Activated CD4-positive, alpha-beta T cell treated with anti-CD3 and anti-CD28 coated beads, Interleukin-2, amount 50 U/mL, for 24 hours (primary cell): ENCODE measurements at places on chromosomes 11 and 22.

DNA sequence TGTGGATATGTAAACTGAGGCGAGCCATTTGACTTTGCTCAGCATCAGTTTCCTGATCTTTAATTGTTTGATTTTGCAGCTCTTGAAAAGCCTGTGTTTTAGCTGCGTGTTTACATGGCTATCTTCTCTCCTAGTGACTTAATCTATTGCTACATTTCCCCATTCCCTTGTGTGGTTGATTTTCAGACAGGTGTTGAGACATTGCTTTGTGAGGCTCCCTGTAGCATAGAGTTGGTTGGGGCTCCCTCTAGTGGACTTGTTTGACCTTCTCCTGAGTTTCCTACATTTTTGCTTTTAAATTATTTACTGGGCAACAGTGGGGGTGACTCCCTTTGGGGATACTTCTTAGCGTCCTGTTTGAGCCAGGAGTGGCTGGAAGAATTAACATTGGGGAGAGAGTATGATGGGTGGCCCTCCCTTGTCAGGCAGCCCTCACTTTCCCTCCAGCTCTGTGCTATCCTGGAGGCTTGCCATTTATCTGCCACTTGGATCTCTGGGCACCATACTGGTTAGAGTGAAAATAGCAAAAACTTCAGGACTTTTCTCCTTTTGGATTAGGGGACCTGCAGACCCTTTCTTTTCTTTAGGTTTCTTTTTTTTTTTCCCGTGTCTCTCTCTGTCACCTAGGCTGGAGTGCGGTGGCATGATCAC is 9.2 kb upstream of the CBL start:
- DNase-seq = peak; percentile 70

DNA sequence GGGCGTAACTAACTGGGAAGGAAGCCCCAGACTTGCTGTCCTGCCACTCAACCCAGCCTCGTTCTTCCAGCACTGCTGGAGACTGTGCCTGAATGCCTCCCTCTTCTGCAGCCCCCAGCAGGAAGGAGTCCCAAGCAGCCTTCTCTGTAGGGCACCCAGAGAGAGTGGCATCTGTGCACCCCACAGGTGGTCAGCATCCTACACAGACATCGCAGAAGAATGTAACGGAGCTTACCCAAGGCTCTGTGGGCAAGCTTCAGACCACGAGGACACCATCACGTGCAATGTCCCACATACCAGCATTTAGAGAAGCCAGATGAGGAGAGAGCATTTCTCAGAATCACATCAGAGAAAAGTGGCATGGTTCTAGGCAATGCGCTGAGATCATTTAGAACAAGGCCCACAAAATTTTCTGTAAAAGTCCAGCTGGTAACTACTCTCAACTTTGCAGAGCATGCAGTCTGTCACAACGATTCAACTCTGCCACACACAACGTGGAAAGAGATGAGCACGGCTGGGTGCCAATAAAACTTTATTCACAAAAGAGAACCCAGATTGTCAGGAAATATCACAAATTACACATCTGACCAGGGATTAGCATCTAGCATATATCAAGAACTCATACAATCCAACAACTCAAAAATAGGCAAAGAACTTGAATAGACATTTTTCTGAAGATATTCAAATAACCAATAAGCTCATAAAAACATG is 33.4 kb downstream of the SHANK2 start:
- no peak for DNase-seq

DNA sequence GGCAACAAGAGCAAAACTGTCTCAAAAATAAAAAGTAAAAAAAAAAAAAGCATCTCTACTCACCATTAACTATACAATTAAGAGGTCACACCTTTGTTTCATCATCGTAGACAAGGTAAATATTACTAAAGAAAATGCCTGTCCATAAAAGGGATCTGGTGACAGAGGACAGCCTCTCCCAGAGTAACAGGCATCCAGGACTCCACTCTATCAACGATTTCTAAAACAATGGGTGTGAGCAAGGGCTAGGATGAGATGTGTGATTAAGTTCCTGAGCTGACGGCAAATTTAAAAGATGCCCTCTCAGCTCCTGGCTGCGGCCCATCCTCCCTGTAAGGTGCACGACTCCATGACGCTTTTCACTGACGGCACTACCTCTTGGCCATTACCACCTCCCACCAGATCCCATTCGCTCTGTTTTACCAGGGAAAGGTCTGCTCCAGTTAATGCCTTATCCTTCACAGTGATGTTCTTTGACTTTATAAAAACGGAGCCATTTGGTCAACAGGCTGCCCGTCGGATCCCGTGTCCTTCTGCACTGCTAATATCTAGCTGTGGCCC is 2.3 kb upstream of the TMEM45B start:
- no peak for DNase-seq

- DNase-seq = no peak
Measured at GRCh38 chr11:83037877-83038276, 33.8 kb downstream of the RAB30 start.

- DNase-seq = no peak
Measured at GRCh38 chr11:59012398-59013265, 73.3 kb downstream of the GLYATL1 start.

DNA sequence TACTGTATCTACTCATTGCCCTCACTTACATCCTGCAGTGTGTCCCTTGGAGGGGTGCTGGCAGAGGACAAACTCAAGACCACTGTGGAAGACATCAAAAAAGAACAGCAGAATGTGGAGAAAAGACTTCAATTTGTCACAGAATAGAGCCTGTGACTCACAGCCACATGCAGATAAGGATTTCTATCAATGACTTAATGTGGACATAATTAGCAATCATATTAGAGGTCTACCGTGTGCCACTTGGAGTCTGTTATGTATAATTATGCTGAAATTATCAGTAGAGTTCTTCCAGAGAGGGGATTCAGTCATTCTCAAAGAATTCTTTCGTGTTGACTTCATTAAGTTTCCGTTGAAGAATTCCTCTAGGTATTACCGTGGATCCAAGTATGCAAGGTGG is 473.5 kb downstream of the MIAT start:
- no peak for DNase-seq

- DNase-seq = no peak
Measured at GRCh38 chr22:47354668-47355387, 592.4 kb downstream of the TBC1D22A start.

DNA sequence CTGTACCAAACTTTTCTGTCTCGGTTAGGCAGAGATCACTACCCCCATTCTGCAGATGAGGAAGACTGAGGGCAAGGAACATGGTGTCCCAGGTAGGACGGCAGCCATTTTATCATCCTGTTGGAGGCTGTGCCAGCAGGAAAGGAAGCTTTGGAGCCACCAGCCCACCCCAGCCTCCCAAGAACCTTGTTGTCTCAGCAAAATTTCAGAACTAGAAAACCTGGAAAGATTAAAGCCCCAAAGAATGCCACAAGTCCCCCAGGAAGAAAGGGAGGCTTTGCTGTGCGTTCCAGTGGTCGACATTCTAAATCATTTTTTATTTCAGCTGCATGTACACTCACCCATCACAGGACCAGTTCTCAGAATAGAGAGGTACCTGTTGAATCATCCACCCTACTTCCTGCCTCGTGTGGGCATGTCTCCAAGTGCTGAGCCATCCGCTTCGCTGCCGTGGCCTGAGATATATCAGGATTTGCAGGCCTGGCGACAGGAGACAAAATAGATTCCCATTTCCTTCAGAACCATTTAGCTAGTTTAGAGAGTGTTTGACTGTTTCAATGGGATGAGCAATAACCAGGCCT is 13.0 kb upstream of the EIF3D start:
- DNase-seq = peak; percentile 40

DNA sequence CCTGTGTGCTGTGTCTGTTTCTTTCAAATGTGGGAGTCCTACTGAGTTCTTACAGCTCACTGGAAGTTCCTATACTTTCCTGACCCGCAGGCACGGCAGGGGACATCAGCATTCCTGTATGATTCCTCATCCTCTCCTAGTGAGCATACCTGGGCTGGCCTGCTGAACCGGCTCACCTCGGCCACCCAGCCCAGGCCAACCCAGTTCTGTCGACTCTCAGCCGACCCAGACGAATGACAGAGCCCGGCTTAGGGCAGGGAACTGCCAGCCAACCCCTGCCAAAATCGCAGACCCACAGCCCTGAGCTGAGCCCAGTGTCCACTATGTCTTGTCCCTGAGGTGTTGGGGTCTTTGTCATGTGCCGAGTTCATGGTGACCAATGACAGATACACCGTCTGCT is 339.7 kb downstream of the BRD1 start:
- DNase-seq = no peak

GRCh38 chr11:16297332-16297731 is 59.0 kb downstream of the SOX6 start:
- DNase-seq = no peak

DNA sequence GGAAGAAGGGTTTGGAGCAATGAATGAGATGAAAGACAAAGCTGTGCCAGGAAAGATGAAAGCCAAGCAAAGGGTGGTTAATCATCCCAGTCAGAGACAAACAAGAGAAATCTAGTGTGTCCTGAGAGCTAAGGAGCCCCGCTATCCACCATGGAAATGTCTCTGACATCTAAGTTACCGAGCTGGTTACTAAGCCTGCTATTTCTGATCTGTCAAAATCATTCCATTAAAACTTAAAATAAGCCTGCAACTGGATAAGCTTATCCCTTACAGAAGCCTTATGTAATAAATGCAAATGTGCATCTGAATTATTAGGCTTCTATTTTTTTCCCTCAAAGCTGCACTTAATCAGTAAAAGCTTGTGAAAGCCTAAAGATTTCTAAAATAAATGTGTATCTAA is 22.1 kb upstream of the SESN3 start:
- no peak for DNase-seq

- no peak for DNase-seq
Measured at GRCh38 chr11:128417607-128418324, 169.6 kb downstream of the ETS1 start.

DNA sequence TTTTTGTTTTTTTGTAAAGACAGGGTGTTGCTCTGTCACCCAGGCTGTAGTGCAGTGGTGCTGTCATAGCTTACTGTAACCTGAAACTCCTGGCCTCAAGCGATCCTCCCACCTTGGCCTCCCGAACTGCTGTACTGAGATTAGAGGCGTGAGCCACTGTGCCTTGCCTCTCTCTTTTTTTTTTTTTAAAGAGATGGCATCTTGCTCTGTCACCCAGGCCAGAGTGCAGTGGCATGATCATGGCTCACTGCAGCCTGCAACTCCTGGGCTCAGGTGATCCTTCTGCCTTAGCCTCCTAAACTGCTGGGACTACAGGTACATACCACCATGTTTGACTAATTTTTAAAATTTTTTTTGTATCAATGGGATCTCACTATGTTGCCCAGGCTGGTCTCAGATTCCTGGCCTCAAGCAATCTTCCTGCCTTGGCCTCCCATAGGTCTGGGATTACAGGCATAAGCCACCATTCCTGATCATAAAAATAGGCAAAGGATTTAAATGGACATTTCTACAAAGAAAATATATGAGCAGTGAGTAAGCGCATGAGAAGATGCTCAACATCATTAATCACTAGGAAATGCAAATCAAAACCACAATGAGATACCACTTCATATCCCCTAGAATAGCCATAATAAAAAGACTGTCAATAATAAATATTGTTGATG is 17.3 kb upstream of the CLNS1A start:
- DNase-seq = no peak

DNA sequence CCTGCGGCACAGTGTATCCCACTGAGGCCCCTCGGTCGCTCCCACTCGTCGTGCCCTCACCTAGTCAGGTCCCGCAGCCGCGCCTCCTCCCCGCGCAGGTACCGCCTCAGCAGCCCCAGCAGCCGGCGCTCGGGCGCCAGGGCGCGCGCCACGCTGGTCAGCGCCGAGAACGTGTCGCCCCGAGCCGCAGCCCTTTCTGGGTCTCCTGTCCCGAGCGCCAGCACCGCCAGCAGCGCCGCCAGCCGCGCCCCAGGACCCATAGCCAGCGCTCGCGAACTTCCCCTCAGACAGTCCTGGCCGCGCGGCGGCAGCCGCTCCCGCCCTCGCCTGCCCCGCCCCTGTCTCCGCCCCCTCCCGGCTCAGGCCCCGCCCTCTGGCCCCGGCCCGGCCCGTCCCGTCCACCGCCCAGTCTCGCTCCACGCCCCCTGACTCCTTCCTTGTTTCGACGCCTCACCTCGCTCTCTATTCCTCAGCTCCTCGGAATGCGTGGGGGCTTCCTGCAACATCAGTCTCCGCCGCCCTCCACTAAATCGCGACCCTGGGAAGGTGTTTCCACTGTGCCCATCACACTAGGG is at the start of gene P4HA3:
Gene P4HA3 (minus strand): TSS at position 289 of the 575 bp plus-strand sequence. CDS start 29 bp downstream, at position 260.
- peak; percentile 13 for DNase-seq

DNA sequence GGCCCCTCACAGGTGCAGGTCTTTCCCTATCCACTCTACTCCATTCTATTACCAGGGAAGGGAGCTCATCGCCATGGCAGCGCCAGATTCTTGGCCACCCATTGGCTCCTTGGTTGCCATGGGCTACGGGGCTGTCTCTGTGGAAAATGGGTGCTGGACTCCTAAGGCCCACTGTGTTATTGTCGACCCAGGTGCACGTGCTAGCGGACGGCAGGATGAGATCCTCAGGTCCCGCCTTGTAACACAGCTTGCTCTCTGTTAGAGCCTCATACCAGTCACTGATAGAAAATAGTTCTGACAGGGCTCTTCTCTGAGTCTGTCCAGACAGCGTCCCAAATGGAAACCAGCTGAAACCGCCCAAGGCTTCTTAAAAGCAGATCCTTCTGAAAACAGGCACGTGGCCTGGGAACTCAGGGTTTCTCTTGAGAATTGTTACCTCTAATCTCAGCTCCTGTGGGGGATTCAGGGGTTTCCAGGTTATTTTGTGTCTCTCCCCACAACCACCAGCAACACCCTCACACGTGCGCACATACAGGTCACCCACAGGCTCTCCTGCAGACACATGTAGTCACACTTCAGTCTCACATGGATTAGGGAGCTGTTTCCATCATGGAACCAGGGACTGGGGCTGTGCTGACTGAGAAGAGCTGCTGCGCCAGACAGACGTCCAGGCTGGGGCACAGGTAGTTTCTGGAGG is 1.5 kb downstream of the TUB start:
- no peak for DNase-seq
